Myocyte (in vitro differentiated cells): ENCODE measurements at places on chromosomes 16 and 17.
A peak's percentile ranks its signal among the peaks of the same experiment; 100 is the strongest.

DNA sequence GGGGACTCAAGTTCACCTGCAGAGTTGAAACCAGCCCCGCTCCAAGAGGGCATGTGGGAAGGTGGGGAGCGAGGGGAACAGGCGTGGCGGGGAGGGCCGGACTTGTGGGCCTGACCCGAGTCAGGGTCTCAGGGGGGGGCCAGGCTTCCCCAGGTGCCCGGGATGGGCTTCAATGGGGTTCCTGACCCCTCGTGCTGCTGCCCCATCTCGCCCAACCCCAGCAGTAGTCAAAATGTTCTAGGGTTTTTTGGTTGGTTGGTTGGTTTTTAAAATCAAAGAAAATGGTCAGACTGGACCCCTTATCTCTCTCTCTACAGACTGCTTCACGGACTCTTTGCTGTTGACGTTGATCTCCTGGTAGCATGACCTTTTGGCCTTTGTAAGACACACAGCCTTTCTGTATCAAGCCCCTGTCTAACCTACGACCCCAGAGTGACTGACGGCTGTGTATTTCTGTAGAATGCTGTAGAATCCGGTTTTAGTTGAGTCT, 69.5 kb downstream of the AMFR start:
- no peak for DNase-seq

- no peak for DNase-seq
Measured at GRCh38 chr16:82874672-82875071, 247.9 kb downstream of the CDH13 start.

DNA sequence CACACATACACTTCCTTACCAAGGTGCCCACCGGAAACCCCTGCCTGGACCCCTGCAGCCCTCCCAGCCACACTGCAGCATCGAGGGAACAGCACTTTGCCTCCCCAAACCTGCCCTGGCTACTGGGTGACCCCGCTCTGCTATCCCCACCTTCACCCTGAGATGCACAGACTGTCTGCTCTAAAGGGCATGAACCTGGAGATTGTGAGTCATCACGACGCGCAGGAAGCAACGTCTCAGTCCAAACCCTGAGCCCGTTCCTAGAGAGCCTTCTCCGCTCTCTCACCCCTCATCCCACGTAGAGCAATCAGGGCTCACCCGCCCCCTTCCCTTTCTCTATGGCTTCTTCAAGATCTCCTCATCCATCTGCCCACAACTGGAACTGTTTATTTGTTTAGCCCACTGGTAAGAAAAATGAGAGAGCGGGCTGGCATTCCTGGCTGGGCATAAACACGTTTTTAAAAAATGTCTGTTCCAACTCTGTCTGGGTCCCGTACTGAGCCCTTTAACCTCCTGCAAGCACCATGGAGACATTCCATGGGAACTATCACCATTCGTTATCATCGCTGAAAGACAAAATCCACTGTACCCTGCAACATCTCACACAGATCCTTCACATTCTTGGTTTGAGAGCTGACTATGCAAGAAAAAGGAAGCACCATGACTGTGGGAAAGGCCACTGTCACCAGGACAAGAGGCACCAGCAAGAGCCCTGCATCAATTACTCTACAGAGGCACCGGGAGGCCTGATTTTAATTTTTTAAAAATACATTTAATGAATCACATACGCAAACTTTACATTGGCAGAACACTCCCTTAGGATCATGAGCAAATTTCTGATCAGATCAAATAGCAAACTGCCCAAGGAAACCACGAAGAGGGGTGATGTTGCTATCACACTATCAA, 28.2 kb downstream of the ZFHX3 start:
- peak; percentile 49 for DNase-seq

GRCh38 chr16:86457501-86458148, 52.7 kb upstream of the FOXF1 start:
- DNase-seq = no peak

- peak; percentile 44 for DNase-seq
Measured at GRCh38 chr16:87392821-87393679, 914 bp downstream of the MAP1LC3B start.

GRCh38 chr16:17930280-17930679, 406.3 kb downstream of the NPIPA8 start:
- no peak for DNase-seq

DNA sequence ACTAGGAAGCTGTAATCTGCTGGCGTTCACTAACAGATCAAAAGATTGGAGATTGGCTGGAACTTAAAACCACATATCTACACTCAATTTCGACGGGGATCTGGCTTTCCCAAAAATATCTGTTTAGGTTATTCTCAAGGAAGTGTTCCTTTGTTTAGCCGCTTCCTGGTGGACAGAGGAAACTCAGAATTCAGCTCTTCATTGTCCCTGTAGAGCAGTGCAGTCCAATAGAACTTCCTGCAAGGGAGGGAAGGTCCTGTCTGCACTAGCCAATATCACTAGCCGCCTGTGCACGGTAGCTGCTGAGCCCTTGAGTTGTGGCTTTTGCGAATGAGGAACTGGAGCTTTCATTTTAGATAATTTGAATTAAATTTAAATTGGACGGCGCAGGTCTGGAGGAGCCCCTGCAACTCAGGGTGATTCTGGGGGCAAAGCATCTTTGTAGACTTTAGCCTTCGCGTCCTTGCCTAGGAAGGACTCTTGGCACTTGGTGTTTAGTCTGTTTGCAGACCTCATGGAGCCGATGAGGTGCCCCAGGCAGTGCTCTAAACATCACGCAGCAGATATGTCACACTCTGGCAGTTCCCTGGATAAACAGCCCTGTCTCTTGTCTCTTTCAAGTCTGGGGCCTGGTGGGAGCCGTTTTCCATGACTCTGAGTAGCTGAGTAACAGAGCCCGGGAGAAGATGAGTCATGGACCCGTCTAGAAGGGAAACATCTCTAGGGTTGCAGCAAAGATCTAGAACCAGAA, 122.2 kb downstream of the CCDC182 start:
- DNase-seq = peak; percentile 52

- DNase-seq = peak; percentile 97
Measured at GRCh38 chr16:83903751-83904150, 4.8 kb downstream of the MLYCD start.

- DNase-seq = no peak
Measured at GRCh38 chr16:31269541-31269940, 9.8 kb downstream of the ITGAM start.

DNA sequence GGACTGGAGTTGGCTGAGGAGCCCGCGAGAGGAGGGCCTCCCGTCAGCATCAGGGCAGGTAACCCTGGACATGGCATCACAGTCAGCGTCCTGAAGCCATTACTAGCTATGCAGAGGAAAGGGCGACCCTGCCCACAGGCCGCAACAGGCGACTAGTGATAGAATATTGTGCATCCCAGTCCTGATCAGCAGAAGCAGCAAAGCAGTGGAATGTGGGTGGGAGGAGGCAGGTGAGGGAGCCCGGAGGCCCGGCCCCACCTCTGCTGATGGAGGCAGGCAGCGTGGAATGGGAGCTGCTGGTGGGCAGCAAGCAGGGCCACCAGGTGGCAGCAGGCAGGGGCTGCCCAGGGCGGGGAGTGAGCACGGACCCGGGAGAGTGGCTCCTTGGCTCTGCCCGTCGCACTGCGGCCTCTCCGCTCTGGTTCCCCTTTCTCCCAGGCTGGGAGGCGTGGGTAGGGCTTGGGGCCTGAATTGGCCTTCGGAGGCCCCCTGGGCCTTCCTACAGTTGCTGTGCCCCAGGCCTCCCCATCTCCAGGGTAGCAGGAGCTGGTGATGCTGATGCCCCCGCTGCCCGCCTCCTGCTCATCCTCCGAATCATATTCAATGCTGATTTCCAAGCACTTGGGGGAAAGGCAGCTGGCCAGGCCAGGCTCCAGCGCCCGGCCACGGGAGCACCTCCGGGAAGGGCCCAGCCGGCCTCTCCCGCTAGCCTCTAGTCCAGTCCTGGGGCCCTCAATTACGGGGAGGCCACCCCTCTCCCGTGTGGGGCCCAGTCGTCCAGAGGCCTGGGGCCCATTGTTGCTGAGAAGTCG, 20.2 kb downstream of the TSPOAP1 start:
- DNase-seq = peak; percentile 1

DNA sequence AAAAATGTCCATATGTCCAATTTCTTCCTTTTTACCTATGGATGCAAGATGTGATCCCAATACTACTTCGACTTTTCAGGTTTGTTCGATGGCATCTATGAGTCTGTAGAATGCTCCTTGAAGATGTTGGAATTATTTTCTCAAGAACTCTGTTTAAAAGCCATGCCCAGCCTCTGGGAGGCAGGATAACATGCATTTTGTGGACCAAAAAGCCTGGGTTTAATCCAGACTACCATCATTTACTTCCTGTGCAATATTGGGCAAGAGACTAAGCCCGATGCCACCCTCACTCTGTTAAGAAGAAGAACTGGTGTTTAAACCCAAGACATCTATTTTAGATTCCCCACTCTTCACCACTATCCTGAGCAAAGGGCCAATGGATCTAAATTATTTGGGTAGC, 42.8 kb upstream of the SALL1 start:
- no peak for DNase-seq

DNA sequence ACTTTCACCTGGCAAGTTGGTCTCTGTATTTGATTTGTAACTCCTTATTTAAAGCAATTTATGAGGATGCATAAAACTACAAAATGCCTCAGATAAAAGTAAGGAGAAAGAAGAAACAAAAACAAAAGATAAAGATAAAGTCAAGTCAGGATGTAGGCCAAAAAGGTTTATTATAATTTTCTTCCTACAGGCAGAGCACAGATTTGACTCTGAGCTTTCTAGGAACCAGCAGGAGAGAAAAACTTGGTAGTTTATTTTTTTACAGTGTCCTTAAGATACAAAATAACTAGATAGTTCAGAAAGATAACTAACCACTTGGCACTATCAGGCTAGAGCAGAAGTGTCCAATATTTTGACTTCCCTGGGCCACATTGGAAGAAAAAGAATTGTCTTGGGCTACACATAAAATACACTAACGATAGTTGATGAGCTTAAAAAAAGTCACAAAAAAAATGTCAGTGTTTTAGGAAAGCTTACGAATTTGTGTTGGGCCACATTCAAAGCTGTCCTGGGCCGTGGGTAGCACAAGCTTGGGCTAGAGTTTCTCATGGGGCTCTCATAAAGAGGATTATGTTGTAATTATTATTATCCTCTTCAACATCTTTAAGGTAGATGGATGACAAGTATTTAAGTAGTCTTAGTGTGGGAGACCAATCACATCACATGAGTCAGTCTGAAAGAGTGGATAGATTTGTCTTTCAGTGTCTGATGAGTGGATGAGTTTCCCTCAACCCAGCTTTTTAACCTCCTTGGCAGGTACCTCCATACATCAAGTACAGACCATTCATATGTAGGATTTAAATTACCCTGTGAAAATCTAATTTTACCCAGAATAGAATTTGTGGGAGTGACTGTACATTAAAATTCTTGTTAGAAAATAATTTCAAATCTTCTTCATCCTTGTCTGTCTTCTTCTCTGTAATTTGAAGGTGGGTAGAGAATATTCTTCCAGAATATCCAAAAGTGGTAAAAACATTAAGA, 17.0 kb downstream of the PAFAH1B1 start:
- no peak for DNase-seq

GRCh38 chr16:2244301-2244700, 7.1 kb downstream of the ECI1 start:
- no peak for DNase-seq

- DNase-seq = peak; percentile 52
Measured at GRCh38 chr17:57463103-57463885, 207.0 kb downstream of the MSI2 start.

DNA sequence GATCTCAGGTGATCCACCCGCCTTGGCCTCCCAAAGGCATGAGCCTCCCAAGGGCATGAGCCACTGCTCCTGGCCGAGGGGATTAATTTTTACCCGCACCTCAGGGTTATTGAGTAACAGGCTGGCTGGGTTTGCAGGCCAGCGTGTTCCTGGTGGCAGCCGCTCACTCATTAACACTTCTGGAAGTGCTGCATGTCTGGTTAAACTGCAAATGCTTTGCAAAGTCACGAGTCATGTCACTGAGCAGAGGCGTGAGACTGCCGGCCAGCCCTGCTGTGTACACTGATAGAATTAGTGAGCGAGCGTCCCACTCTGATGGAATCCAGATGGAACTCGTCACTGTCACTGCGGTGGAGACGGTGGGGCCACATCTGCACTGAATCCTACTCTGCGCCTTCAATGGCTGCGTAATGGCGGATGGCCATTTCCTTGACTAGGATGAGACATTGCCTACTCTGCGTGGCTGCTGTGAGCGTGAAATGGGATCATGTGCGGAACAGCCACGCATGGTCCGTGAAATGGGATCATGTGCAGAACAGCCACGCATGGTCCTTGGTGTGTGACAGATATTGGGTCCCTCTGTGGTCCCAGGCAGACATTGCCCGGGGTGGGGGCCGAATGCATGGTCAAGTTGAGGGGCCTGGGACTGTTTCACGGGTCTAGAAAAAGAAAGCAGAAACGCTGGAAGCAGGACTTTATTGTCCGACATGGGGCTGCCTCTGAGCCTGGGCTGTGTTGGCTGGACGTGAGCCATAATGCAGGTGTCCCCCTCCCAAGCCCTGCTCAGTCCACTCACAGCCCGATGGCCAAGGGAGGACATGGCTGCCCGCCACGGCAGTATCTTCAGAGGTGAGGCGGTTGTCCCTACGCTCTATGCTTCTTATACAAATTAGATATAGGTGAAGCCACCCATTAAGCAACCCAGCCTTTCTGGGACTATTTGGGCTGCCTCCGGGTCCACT, 740 bp upstream of the SLC5A10 start:
- DNase-seq = no peak

- DNase-seq = no peak
Measured at GRCh38 chr16:50036426-50036825, 11.4 kb downstream of the CNEP1R1 start.

DNA sequence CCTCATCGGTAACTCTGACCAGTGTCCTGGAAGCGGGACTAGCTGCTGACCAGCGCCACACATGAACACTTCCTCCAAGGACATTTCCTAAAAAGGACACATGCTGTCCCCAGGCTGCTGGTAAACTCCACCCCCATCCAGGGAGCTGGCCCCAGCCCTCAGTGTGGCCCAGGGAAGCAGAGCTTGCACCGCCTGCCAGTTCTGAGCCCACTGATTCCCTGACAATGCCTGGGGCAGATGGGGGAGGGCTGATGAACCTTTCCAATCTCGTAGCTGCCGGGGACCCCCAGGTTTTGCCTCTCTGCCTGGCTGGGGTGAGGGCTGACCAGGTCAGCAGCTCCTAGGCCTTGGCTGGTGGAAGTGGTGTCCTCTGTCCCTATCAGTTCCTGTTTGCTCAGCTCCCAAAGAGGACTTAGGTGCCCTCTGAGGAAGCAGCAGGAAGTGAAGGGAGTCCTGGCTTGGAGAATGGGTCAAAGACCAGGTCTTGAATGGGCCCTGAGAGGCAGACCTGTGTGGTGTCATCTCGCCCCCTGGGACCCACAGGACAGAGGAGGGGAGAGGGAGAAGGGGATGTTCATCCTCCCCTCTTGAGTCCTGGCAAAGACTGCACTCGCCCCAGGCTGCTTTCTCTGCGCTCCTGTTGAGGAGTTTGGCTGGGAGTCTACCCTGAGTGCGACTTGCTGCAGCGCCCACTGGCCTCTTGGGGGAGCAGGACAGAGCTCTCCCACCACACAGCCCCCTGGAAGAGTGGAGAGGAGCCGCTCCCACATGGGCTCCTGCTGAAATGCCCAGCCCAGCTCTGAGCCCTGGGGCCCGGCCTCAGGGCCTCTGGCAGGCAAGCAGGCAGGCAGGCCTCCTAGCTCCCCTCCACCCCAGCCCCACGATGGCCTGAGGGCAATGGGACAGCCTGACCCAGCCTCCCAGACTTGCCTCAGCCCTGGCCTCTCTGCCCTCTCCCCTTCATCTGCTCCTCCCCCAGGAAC, 16.8 kb downstream of the PDK2 start:
- no peak for DNase-seq
